ENCODE measurements at places on chromosomes 1 and 21. TPM values are rescaled to one million over a fixed set of nuclear protein-coding genes. Genes with fewer than 3 reads are reported as not detected.

EGLN1 gene
- total RNA-seq = 45.3 TPM

CTSE gene
- 0.20 TPM for total RNA-seq

WASF2 gene
- 38.6 TPM for total RNA-seq

GJA4 gene
- 6.1 TPM for total RNA-seq

PTPN7 gene
- 1.4 TPM for total RNA-seq

DNA sequence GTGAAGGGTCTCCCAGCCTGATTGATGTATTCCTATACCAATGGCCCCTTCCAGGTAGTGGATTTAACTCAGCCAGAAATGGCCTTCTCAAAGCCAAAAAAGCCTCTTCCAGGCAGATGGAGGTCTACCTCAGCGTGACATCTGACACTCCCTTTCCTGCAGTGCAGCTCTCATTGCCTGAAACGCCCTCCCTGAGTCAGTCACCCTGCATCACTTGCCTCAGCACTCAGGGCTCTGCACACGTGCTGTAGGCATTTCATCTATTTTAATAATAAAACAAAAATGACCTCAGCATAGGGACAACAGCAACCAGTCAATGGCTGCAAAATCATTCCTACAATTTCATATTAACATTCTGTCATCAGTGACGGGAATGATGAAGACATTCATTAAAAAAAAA lies 64.4 kb upstream of the GJA5 start:
- no peak for DNase-seq

- no peak for DNase-seq
These were observed 175.3 kb downstream of the MAGI3 start for GRCh38 chr1:113565621-113566020.

DNA sequence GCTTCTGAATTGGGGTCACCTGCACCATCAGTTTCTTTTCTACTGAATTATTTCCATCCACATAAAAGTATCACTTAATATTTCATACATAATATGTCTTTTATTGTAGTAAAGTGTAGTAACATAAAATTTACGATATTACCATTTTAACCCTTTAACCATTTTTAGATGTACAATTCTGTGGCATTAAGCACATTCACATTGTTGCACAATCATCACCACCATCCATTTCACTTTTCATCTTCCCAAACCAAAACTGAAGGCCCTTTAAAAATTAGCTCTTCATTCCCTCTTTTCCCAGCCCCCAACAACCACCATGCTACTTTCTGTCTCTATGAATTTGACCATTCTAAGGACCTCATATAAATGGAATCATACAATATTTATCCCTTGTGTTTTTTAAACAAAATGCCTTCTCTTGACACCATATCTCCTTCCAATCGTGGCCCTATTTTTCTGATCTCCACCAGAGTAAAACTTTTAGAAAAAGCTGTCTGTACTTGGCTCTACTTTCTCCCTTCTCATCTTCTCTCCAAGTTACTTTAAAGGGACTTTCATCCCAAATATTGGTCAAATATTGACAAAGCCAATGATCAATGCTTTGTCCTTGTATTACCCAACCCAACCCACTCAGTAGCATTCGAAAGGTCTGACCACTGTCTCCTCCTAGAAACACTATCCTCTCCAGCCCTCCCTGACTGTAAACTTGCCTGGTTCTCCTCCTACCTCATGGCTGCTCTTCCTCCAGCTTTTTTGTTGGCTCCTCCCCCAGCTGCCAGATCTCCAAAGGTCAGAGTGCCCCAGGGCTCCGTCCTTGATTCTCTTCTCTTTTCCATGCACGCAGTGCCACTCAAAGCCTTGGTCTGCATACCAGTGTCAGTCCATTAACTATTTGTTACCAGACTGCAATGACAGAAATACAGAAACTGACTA lies 44.7 kb downstream of the SLC30A10 start:
- DNase-seq = no peak

GRCh38 chr1:98351561-98351960 lies 310.0 kb upstream of the SNX7 start:
- DNase-seq = no peak

- no peak for DNase-seq
These were observed 47.3 kb upstream of the RCC1 start for GRCh38 chr1:28458237-28459228.

GRCh38 chr1:119294199-119294598 lies 74.4 kb upstream of the HAO2 start:
- no peak for DNase-seq

GRCh38 chr1:37811027-37811655 lies 3.1 kb upstream of the YRDC start:
- peak; percentile 58 for DNase-seq

- DNase-seq = peak; percentile 58
These were observed 693 bp downstream of the SRSF10 start for GRCh38 chr1:23979387-23979880.

- DNase-seq = no peak
These were observed 1.3 kb downstream of the RABGAP1L start for GRCh38 chr1:174160603-174161002.

DNA sequence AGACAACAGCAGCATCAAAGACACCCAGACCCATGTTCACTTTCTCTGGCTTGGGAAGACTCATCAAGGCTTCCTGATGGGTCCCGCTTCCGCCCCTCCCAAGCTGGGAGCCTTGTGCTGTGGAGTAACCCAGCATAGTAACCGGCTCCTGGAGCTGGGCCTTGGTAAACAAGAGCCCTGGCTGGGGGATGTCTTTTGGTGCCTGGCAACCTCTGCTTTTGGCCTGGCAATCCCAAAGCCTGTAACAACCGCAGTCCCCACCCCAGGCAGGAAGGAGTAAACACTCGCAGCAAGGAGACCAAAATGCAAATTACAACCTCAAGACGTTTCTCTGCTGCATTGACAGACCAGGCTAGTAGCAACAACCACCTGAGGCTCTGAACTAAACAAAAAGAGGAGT lies 16.9 kb upstream of the THRAP3 start:
- no peak for DNase-seq

DNA sequence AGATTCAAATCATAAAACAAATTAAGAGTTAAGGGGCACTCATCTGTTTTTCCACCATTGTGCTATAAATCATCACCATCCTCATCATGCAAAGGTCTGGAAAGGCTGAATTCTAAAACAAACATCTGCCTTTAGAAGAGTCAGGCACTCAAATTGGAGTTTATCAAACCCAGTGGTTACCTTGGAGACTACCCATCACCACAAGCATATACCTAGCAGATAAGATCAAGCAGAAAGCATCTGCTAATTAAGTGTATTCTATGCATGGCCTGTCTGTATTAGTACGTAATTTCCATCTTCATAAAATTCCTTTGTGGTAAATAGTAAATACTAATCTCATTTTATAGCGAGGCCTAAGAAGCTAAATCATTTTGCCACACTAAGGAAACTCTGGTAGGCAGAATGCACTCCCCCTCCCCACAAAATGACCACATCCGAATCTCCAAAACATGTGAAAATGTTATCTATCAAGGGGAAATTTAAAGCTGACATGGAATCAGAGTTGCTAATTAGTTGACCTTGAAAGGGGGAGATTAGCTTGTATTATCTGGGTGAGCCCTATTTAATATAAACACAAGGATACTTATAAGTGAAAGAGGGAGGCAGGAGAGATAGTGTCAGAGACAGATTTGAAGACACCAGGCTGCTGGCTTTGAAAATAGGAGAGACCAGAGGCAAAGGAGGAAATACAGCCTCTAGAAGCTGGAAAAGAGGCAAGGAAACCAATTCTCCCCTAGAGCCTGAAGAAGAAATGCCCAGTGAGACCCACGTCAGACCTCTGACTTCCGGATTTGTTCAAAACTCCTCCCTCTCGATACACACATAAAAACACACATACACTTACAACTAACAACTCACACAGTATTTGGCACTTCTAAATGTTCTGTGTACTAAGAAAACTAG lies 23.2 kb downstream of the ARID4B start:
- no peak for DNase-seq

GRCh38 chr1:56120021-56120420 lies 459.3 kb downstream of the PLPP3 start:
- DNase-seq = no peak

DNA sequence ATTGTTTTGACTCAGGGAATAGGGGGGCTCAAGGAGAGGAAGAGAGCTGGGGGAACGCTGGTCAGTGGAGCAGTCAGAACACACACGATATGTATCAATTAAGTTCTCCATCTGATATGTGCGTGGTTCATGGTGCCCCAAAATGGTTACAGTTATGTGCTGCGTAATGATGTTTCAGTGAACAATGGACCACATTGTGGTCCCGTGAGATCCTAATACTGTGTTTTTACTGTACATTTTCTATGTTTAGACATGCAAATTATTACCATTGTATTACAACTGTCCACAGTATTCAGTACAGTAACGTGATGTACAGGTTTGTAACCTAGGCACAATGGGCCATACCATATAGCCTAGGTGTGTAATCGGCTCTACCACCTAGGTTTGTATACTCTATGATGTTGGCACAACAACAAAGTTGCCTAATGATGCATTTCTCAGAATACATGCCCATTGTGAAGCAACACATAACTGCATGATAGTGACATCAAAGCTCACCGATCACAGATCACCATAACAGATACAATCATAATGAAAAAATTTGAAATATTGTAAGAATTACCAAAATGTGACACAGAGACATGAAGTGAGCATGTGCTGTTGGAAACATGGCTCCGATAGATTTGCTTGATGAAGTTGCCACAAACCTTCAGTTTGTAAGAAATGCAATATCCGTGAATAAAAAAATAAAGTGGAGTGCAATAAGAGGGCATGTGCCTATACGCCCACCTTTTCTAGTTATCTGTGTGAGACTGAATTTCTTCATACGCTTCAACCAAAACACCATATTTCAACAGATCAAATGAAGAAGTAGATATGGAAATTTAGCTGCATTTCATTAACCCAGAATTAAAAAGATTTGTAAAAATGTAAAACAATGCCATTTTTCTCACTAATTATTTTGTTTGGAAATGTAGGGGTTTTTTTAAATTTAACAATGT lies 14.8 kb upstream of the TMEM54 start:
- no peak for DNase-seq

All from skin of body (tissue), 3 donors.